ENCODE measurements at places on chromosomes 6 and 20.

DNA sequence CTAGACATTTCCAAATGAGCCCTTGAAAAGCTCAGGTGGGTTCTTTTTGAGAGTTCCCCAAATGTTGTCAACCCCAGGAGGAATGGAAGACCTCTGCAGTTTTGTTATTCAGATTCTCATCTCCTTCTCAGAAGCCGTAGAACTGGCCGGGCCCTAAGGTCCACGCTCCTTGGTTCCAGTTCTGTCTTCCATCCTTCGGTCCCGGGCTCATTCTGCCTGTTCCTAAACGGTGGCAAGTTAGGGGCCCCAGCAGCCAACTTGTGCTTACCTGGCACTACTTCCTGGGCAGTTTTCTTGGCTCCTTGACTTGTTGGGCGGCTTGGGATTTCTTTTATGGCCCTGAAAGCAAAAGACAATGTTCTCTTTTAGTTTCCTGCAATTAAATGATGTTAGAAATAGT, 6.4 kb downstream of the ESR1 start:
- no peak for DNase-seq

DNA sequence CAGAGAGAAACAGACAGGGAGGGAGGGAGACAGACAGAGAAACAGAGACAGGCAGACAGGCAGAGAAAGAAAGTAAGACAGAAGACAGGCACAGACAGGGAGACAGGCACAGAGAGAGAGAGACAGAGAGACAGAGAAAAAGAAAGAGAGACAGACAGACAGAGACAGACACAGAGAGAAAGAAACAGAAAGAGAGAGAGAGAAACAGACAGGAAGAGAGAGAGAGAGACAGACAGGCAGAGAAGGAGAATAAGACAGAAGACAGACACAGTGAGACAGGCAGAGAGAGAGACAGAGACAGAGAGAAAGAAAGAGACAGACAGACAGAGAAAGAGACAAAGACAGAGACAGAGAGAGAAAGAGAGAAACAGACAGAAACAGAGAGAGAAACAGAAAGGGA, 754.8 kb upstream of the DEFB115 start:
- no peak for DNase-seq

DNA sequence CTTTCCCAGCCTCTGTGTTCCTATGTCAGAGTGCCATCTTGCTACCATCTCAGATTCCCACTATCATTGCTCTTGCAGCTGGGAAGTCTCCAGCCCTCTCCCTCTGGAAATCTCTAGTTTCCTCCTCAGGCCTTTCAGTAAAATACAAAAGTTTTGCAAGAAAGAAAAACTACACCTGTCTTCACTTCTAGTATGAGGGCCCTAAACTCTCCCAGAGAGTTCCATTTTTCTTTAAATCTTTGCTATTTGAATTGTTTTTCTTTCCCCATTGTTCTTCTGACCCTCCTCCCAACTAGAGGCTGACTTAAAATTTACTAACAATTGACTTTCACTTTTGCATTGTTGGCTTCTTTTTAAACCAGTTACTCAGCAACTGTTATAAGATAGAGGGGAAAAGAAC, 62.8 kb downstream of the LY86 start:
- no peak for DNase-seq

DNA sequence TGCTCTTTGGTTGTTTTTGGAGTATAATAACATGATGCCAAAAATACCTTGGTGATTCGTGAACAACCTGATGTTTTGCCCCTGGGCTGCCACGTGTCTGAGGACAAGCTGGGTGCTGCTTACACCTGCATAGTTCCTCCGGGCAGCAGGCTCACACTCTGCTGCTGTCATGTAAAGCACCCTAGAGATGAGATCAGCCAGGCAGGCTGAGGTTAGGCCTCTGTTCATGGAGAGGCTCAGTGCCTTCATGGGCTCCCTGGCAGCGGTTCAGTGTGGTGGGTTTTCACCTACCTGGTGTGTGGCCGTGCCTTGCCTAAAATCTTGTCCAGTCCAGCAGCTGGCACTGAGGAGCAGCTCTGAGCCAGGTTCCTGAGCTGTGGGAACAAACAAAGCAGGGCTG, 60.1 kb upstream of the TAGAP start:
- DNase-seq, result no peak

GRCh38 chr6:36130667-36131510, 576 bp downstream of the MAPK13 start:
- no peak for DNase-seq

DNA sequence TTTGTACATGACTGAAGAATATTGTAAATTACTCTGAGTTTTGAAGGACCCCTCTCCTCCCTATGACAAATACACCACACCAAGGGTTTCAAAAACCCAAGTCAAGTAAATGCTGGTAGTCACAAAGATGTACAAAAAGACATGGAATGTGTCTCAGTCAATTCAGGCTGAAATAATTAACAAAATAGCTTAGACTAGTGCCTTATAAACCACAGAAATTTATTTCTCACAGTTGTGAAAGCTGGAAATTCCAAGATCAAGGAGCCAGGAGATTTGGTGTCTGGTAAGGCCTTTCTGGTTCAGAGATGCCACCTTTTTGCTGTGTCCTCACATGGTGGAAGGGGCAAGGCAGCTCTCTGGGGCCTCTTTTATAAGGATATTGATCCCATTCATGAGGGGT, 202.3 kb upstream of the RIN2 start:
- no peak for DNase-seq

- DNase-seq, result no peak
Observed at GRCh38 chr20:1671891-1672669, 14.5 kb upstream of the SIRPG start.

DNA sequence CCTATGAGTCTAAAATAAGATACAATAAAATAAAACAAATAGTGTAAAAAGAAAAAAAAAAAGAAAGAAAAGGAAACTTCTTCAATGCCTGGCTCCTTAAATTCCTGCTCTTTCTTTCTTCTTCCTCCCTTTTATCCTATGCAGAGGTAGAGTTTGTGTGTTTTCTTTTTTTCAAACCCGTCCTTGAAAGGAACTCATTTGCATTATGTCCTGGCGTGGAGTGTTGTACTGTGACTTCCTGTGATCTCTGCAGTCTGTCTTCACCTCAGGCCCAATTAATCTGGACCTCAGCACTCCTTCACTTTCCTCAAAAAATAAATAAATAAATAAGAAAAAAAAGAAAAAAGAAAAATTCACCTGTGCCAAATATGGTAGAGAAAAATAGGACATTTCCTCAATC, 541.9 kb upstream of the SPTLC3 start:
- DNase-seq, result no peak

DNA sequence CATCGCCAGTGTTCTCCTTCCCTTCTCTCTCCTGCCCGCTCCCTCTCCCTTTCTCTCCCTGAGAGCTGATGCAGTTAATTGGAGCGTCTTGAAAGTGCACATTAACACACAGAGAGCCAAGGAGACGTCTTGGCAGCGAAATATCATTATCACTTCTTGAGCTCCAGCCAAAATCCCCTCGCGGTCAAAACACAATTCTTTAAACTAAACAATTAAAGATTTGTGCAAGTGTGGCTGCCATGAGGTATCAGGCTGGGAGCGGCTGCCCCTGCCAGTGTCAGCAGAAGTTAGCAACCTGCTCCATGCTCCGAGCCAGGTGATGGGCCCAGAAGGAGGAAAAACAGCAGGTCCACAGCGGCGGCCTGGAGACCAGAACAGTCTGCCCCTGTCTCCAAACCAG, 100.9 kb upstream of the FOXP4 start:
- no peak for DNase-seq

- DNase-seq, result no peak
Observed at GRCh38 chr6:36703081-36703606, 5.5 kb downstream of the RAB44 start.

DNA sequence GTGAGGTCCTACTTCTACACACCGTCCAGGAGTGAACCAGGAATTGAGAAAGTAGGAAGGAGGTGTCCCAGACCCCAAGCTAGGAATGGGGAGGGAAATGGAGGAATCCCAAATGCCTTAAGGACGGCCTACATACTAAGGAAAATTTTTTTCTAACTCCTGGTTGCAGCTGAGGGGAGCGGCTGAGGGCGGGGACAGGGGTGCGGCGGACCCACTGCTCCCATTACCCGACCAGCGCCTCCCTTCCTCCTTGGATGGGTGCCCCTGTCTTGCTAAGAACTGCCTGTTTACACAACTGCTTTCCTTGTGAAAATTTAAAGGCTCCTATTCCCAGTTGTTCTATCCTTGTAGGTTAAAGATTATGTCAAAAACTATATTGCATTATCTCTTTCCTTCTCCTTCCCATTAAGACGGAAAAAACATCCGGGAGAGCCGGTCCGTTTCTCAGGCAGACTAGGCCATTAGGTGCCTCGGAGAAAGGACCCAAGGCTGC, 699 bp upstream of the HSPA1B start:
- peak; percentile 57 for DNase-seq

GRCh38 chr20:55761797-55762196, 243.5 kb downstream of the CBLN4 start:
- no peak for DNase-seq

All from NCI-H1048 (cell line).